ENCODE measurements at places on chromosomes 4 and X.

DNA sequence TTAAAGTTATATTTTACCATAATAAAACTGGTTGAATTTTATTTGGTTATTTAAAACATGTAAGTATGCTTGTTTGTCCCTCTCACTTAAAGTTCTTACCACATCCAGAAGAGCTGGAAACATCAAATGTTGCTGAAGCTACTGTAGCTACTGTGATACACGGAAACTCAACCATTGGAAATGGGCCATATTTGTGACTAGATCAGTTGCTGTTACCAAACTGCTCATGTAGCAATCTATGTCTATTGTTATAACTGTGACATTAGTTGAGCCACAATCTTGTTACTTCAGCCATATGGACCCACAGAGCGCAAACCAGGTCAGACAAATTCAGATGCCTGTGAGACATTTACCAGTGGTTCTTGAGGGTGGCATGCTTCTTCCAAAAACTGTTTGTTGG, 41.6 kb downstream of the NDNF start:
- no peak for DNase-seq

DNA sequence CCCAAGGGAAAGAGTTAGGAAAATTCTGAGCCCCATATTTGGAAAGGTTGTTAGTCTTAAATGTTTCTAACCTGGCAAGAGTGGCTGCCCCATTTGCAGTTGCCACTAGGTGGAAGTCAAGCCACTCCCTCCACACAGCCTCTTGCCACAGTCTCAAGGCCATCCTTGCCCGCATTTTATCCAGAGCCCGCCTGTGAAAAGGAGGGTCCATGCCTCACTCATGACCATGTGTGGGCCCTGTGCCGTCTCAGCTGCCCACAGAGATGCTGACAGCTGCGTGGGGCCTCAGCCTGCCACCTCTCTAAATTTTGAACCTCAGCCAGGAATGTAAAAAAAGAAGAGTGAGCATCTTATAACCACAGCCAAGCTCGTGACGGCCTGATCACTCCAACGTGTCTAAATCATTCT, 201.5 kb upstream of the FAM241A start:
- no peak for DNase-seq

DNA sequence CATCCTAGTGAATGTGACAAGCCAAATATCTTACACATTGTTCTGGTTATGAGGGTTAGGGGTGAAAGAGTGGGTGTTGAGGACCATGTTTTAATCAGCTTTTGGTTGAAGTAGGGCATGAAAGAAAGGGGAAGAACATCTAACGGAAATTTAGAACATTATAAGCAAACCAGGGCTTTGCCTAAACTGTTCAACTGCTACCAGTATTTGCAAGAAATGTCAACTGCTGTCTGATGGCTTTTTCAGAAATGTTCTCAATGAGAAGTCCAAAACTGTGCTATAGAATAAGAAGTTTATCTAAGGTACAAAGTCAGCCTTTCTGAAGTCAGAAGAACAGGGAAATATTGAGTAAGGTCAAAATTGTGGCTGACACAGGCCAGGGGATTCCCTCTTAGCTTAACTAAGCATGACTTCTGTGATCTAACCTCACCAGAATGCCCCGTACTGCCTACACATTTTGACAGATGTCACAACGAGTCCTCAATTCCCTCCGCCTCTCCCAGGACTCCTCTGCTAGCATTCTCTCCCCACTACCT, 67.1 kb downstream of the DTHD1 start:
- no peak for DNase-seq

DNA sequence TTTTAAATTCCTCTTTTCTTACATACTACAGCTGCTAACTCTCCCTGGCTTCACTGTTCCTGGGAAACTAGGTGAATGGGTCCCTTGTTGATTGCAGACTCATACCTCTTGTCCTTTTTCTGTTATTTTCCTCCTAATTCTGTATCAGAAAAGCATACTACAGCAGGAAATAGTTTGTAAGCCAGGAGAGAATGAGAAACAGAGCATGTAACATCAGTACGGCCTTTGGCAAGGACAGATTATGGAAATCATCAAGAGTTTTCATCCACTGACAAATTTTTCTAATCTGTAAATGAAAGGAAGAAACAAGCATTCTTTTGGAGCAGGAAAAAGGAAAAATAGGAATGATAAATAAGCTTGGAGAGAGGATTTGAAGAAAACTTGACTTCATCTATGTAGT, 239.2 kb downstream of the ANTXR2 start:
- no peak for DNase-seq

- DNase-seq, result no peak
These were observed 22.1 kb upstream of the SPATA4 start for GRCh38 chr4:176217510-176217909.

DNA sequence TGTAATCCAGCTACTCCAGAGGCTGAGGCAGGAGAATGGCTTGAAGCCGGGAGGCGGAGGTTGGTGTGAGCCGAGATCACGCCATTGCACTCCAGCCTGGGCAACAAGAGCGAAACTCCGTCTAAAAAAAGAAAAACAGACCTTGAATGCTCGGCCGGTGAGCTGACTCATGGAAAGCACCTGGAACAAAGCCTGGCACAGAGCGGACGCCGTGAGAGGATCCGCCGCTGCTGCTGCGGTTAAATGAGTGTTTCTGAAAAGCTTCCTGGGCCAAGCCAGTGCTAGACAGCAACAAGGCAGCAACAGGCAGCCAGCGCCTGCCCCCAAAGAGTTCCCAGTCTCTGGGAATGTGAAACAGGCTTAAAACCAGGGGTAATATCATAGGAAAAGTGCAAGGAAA, 186.4 kb downstream of the AFAP1 start:
- DNase-seq, result no peak

All from amniotic stem cell (primary cell).